ENCODE measurements at places on chromosomes 13 and 19.
A peak's percentile ranks its signal among the peaks of the same experiment; 100 is the strongest.

DNA sequence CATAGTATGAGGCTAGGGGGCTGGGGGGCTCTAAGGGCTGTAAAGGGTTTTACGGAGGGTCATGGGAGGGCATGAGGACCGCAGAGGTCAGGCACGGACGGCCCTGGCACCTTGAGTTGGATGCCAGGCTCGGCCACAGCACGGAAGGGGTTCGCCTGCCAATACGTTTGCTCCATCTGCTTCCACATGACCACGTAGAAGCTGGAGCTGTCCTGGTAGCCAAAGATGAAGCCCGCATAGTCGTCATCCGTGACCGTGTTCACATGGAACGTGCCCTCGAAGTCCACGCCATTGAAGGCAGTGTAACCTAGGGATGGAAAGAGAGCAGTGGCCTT, 6.4 kb downstream of the COMP start:
- no peak for DNase-seq

DNA sequence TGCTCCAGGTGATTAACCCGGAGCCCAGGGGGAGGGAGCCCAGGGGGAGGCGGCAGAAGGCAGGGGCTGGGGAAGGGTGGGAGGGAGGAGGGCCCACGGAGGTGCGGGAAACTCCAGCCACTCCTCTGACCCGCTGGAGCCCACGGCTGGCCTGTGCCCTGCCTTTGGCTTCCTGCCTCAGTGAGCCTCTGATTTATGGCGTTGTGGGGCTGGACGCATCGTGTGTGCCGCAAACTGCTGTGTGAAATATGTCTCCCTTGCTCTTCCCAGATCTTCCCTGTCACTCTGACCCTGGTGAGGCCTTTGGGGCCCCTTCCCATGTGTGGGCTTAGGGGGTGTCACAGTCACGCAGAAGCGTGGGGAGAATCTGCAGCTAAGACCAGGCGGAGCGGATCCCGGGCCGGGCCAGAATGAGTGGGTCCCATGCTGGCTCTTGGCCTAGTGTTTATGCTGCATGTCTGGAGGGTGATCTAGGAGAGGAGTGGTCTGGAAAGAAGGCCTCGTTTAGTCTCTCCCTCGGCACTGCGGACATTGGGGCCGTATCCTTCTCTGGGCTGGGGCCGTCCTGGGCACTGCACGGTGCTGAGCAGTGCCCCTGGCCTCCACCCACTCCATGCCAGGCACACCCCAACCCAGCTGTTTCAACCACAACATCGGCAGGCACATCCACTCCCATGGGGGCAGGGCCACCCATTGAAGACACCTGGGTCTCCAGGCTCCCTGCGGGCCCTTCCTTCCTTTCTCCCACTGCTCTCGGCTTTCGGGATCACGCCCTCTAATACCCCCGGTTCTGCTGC, 123.0 kb downstream of the KDM4B start:
- no peak for DNase-seq

DNA sequence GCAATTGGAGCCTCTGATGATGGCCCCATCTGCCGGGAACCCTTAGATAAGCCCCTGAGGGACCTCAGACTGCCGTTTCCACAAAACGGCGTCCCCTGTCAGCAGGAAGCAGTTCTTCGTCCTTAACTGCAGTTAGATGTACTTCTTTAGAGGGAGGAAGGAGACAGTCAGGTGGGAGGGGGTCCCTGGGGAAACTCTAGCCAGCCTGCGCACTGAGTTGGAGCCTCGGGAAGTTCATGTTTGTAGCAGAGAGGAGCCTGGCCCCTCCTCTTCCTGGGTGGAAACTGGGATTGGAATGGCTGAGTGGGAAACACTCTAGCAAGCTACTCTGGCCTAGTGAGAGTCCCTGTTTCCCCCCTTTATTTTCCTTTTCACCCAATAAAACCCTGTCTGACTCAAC, 612.4 kb downstream of the PCDH9 start:
- DNase-seq: no peak

DNA sequence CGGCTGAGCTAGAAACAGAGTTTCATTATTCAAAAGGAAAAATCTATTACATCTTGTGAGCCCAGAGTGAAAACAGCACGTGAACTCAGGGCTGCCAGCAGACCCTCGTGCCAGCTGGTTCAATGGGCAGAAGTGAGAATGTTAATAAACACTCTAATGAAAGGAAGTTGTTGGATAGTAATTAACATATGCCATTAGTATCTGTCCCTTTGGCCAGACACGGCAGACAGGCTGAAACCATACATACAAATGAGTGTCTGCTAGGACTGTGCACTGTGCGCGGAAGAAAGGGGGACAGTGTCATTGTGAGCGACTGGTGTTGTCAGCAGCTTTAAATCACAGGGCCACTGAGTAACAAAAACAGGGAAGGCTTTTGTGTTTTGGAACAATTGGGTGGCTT, 121.9 kb upstream of the TSC22D1 start:
- no peak for DNase-seq

DNA sequence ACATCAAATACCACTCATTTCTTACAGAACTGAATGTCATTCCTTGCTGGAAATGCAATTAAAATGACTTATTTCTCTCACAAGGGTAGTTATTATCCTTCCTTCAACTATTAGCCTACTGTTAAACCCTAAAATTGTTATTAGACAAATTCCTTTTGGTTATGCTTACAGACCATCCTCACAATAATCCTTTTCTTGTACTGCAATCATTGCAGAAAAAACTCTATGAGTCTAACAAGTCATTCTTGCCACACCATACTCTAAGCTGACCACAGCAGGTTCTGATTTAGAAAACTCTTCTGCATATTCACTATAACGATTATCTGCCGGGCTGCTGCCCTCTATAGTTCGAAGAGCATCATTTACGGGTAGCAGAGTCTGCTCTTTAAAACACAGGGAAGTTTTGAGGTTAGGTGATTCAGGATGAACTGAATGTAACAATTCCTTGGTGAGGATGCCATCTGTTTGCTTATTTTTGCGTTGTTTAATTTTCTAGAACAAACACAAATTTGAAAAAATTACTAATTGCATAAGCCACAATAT, 38.2 kb downstream of the MTMR6 start:
- DNase-seq: peak; percentile 17

DNA sequence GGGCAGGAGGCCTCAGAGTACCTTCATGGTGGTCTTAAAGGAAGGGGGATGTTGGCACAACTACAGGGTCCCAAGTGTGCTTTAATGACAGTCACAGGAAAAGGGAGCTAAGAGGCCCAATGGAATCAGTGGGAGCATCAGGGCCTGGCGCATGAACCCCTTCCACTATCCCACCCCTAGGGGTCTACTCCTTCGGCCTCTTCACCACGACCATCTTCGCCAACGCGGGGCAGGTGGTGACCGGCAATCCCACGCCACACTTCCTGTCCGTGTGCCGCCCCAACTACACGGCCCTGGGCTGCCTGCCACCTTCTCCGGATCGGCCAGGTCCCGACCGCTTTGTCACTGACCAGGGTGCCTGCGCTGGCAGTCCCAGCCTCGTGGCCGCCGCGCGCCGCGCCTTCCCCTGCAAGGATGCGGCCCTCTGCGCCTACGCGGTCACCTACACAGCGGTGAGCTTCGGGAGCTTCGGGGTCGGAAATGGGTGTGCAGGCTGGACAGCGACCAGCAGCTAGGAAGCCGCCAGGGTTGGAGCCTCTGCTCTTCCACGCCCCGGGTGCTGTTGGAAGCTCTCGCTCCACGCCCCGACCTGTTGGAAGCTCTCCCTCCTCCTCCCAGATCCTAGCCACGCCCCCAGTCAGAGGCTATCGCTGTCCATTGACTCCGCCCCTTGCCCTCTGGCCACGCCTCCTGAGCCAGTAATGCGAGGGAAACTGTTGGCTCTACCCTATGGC, 6.0 kb downstream of the PLPPR2 start:
- DNase-seq: no peak

DNA sequence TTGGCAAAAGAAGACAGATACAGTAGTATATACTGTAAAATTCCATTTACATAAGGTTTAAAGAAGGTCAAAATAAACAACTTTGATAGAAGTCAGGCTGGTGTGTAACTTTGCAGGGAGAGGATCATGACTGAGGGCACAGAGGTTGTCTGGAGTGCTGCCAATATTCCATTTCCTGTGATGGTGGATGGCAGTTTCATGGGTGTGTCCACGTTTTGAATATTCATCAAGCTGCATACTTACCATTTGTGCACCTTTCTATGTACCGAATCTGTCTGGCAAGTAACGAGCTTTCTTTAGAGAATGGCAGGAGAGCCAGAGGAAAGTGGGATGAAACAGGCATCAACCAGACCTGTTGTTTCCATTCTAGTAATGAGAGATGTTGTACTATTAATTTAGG, 420.5 kb upstream of the HTR2A start:
- DNase-seq: no peak

DNA sequence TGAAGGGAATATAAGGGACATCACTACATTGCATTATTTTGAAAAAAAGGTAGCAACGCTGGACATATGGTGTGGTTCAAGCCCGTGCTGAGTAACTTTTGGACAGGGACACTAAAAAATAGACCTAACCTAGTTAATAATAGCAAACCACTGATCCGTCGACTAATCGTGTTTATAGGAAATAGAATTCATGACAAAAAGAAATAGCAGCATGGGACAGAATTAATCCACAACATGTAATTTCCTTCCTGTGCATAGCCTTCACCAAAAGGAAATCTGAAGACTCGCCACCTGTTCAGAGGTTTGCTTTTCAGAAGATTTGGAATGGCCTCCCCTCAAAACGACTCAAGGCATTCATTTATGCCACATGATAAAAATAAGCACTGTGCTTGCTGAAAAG, 128.7 kb downstream of the FGF14 start:
- no peak for DNase-seq

- no peak for DNase-seq
Observed at GRCh38 chr19:37905946-37906868, at the start of gene WDR87. Gene WDR87, minus strand, starts transcription at chr19:37906594. Its CDS starts 8,355 bp downstream, at chr19:37898239.

DNA sequence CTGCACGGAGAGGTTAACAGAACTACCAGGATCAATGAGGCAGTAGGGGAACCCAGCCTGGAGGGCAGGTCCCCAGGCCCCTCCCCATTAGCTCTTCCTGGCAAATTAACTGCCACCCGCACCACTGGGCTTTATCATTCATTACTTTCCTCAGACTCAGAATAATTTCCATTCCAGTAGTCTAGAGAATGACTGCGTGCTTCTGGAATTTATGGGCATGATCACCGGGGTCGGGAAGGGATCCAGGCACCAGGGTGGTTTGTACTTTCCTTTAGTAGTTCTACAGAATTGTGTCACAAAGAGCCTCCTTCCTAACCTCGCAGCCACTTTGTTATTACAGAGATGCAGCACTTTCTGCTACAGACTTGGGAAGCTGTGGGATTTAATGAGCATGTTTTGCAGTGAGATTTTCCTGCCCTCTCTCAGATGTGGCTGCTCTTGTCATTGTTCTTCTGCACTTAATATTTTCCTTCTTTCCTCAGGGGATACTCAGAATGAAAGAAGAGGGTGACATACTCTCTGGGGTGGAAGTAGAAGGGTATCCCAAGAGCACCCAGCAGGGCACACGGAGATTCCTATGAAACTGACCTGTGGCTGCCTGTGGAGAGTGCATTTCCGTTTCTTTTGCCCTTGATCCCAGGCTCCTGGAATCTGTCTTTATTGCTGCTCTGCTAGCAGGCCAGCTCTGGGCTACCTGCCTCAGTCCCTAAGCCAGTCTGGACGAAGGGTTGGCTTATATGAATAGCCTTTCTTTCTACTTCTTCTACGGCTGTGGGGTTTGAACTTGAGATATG, 285.0 kb upstream of the SLC10A2 start:
- no peak for DNase-seq

Data from BJ (cell line).